ENCODE measurements at places on chromosomes 4 and X.

DNA sequence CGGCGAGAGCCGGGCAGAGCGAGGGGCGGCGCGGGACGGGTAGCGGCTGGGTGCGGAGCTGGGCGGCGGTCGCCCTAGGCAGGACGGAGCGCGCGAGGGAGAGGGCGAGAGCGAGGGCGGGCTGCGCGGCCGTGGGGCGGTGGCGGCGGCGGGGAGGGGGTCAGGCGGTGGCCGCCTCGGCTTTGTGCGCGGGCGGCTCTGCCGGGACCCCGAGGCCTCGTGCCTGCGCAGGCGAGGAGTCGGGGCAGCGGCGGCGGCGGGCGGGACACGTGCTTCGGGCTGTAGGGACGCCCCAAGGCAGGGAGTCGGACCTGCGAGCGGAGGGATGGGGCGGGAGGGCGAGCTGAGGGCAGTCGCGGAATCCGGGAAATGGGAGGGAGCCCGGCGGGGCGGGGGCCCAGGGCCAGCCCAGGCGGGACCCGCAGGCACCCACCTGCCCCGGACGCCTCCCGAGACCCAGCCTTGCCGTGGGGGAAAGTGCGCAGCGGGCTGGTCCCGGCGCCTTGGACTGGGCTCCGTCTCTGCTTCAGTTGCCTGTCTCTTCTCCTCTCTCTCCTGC is 465 bp downstream of the BMPR1B start:
- peak; percentile 73 for DNase-seq

DNA sequence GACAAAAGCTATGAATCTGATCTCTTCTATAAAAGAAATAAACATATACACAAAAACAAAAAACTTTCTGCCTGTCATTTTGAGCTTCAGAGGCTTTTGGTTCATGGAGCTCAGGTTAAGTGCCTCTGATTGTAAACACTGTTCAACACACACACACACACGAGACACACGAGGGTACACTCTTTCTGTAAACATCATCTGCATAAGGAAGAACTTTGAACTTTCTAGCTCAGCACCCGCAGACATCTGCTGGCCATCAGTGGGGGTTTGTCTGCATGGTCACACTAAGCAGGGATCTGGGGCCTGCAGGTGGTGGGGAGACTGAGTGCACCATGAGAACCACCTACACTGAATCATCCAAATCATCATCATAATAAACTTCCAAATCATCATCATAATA is 54.9 kb downstream of the STX18 start:
- no peak for DNase-seq

DNA sequence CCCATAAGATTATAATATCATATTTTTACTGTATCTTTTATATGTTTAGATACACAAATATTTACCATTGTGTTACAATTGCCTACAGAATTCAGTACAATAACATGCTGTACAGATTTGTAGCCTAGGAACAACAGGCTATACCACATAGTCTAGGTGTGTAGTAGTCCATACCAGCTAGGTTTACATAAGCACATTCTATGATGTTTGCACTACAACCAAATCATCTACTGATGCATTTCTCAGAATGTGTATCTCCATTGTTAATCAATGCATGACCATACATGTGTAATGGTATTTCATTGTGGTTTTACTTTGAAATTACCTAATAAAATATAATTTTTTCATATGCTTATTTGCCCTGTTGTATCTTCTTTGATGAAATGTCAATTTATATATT is 288.1 kb upstream of the PCDH10 start:
- no peak for DNase-seq

- no peak for DNase-seq
These were observed 122.8 kb downstream of the DIPK2B start for GRCh38 chrX:45077748-45078424.

GRCh38 chr4:10083861-10084641 is 32.5 kb downstream of the WDR1 start:
- peak; percentile 10 for DNase-seq

- peak; percentile 14 for DNase-seq
These were observed 332.4 kb downstream of the SLC7A11 start for GRCh38 chr4:137909529-137910309.

DNA sequence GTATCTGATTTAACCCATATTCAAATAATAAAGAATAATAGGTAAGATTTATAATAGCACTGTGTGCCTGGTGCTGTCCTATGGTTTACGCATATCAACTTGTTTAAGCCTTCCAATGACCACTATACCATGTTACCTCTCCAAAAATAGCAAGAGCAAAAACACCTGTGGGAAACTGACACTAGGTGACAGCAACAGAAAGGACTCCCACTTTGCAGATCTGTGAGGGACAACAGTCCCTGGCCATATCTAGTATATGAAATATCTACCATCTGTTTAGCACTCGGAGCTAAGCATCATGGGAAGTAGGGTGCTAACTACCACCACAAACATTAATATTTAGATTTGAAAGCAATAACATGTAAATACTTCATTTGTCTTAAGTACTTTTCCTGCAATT is 55.7 kb upstream of the TXK start:
- DNase-seq = no peak

GRCh38 chr4:135553213-135553612 is 1351.6 kb upstream of the PABPC4L start:
- no peak for DNase-seq

DNA sequence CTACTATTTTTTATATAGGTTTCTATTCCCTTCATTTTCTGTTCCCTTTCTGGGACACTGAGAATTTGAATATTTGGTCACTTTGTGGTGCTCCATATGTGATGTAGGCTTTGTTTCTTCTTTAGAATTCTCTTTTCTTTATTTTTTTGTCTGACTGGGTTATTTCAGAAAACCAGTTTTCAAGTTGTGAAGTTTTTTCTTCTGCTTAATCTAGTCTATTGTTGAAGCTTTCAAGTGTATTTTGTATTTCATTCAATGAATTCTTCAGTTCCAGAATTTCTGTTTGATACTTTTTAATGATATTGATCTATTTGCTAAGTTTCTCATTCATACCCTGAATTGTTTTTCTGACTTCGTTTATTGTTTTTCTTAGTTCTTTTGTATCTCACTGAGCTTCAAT is 96.2 kb upstream of the HAND2 start:
- no peak for DNase-seq

DNA sequence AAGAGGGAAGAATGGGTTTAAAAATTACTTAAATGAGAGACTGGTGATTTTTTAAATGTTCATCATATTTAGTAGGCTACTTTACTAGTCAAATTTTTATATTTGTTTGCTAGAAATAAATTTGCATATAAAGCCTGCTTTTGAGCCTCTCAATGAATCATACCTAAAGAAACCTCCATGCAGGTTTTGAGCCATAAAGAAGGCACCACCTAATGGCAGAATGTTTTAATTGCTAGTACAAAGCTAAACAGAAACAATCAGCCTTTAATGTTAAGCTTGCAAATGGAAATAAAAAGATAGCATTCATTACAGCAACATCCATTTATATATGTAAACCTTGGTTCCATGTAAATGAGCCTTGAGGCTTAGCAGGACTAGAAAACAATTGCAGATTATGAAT is 989.7 kb downstream of the CCSER1 start:
- DNase-seq = no peak

DNA sequence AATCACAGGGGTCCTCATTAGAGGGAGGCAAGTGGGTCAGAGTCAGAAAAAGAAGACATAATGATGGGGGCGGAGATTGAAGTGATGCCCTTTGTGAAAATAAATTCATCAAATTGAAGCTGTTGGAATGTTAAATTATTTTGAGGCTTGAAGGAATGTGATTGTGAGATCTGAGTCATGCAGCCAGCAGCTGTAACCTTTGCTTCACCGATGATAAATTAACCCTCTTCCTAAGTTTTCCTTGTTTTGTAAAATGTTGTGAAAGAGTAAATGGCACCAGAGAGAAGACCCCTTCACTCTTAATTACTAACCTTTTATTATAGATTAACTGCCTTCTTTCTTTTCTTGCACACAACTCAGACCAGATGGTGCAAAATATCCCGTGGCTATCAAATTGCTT is 47.7 kb upstream of the FAM9A start:
- no peak for DNase-seq

DNA sequence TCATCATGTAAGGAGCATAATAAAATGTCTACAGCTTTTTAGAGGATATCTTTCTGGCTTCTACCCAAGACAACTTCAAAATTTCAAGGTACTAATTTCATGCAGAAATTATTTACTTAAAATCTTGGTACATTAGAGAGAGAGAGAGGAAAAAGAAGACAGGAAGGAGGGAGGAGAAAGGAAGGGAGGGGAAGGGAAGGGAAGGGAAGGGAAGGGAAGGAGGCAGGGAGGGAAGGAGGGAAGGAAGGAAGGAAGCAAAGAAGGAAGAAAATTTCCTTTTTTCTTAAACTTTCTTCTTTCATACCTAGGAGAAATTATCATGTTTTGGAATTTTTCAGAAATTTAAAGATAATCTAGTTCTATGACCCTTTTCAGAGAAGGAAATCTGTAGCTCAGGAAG is 61.8 kb downstream of the HS3ST1 start:
- no peak for DNase-seq

- no peak for DNase-seq
These were observed 23.9 kb downstream of the SLC39A8 start for GRCh38 chr4:102321260-102321995.

- peak; percentile 77 for DNase-seq
These were observed 24.3 kb upstream of the CD38 start for GRCh38 chr4:15753786-15754185.

GRCh38 chr4:2860391-2861348 is 17.0 kb downstream of the ADD1 start:
- peak; percentile 65 for DNase-seq

DNA sequence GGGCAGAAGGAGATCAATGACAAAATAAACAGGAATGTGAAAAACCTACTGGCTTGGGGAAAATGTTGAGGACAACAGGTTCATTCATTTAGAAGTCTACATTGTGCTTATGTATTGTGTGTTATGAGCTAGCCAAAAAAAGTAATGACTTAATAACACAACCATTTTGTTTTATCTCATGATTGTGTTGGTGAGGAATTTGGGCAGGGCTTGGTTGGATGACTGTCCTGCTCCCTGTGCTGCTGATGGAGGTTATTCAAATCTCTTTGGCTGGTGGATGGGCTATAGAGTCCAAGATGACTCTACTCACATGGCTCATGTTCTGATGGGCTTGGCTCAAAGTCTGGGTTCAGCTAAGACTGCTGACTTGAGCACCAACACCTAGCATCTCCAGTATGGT is 116.3 kb downstream of the HS3ST1 start:
- no peak for DNase-seq

- no peak for DNase-seq
These were observed 233.1 kb downstream of the FAT4 start for GRCh38 chr4:125547836-125548235.

DNA sequence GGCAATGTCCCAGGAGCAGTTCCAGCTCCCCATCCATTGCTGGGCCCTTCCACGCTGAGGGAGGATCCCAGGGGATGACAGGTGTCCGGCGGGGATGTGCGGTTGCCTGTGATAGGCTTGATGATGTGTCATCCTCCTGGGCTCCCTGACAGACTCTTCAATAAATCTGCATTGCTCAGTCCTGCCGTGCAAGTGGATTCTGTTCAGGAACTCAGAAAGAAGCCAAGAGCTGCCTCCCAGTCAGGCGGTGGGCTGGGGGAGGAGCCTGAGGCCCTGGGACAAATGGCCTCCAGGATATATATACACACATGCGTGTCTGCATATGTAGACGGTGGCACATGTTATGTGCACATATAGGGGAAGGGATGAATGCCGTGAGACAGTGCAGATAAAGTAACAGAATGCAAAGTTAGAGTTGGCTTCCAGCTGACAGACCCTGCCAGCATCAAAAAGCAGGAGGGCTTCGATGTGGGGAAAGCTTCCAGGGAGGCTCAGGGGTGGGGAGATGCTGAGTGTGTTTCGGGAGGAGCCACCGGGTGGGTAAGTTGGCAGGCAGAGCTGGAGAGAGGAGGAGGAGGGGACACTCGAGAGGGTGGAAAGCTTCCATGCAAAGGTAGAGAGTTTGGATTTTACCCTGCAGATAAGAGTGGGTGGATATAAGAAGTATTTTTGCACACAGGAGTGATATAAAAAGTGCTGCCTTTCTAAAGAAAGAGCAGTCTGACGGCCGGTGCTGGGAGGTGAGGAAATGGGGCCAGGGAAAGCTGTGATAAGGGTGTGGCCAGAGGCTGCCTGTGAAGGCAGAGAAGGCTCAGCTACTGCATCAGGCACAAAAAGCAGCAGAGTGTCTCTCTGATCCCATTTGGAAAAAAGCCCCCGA is 28.5 kb upstream of the CRMP1 start:
- no peak for DNase-seq

DNA sequence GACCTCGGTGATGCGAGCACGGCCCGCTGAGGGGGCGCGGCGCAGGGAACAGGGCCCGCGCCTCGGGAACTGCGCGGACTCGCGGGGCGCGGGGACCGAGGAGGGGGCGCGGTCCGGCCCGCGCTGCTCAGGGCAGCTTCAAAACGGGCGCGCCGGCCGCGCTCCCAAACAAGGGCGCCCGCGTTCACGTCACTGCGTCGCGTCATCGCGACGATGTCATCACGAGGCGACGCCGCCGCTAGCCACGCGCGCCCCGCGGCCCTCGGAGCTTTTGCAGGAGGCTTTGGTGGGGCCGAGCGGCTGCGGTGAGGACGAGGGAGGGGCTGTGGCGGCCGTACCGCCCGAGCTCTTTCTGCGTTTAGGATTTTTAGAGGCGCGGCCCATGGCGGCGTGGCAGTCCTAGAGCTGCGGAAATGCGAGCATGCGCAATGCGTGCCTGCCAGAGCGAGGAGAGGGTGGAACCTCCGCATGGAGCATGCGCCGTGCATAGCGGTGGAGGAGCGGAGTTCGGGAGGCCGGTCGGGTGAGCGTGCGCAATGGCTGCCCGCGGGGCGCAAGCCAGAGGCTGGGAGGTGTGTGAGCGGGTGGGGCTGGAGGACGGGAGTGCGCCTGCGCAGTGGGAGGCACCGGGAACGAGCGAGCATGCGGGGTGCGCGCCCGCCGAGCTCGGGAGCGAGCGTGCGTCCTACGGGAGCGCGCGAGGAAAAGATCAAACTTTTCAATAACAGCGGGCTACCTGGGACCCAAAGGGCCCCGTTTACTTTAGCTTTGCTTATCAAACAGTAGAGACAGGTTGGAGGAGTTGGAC is at the start of gene PPP2R3B:
Gene PPP2R3B (minus strand): TSS at position 140 of the 808 bp plus-strand sequence. CDS start 216 bp downstream, outside the sequence.
- peak; percentile 99 for DNase-seq

- DNase-seq = no peak
These were observed 289.7 kb downstream of the TRIML1 start for GRCh38 chr4:188428935-188429334.

All from adrenal gland (tissue), 19 donors.